ENCODE measurements at places on chromosomes 5 and 9.

GRCh38 chr9:34097865-34098264 lies 28.6 kb downstream of the DCAF12 start:
- DNase-seq: no peak

- no peak for DNase-seq
Measured at GRCh38 chr9:126984969-126985368, 70.4 kb downstream of the RALGPS1 start.

GRCh38 chr5:39014561-39014960 lies 59.6 kb downstream of the RICTOR start:
- DNase-seq: no peak

DNA sequence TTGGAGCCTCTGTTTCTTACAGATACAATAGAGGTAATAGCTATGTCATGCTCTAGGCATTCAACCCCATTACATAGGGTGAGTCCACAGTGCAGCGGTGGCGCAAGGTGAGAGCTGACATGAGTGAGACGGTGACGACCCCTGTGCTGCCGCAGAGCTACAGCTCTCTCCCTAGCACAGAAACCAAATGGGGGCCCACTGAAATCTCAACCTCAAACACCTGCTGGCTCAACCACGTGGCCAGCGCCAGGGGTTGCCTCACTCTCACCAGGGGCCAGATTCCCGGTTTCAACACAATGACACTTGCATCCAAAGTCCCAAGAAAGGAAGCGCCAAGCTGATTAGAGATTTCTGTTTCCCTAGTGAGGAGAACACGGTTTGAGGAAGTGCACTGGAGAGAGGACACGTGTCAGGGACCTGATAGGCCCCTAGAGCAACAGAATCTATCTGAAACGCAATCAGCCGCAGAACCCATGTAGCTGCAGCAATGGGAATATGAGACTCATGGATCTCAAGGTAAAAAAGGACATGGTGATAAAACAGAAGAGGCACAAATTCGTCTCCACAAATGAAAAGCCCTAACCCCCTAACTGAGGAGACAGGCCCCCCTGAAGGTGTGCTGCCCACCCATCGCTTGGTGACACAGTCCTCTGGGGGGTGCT lies 114.3 kb downstream of the CRB2 start:
- no peak for DNase-seq

DNA sequence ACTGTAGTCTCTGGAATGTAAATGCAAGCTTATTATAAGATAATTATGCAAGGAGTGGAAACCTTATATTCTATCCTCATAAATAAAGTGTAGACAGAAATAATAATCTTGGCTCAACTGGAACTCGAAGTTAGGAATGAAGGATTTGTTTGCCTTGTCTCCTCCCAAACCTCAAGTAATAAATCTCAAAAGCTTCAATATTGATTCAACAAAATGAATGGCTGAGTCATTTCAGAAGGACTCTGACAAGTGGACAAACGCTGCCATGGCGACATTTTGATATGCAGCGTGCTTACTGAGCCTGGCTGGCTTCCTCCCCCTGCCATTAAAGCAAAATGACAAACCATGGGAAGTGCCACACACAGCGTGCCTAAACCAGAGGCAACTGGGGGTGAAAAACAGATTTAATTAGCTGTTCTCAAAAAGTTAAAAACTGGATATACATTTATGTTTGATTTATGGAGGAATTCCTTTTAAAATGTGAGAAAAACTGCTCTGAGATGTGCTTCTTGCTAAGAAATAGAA lies 10.5 kb upstream of the ADGRV1 start:
- DNase-seq: peak; percentile 44

GRCh38 chr9:82934949-82935348 lies 128.0 kb downstream of the RASEF start:
- DNase-seq: no peak

GRCh38 chr9:87682085-87682484 lies 43.8 kb upstream of the CTSL start:
- DNase-seq: no peak

- no peak for DNase-seq
Measured at GRCh38 chr5:152711801-152712388, 306.8 kb upstream of the NMUR2 start.

GRCh38 chr9:108885643-108886348 lies 23.7 kb downstream of the ACTL7A start:
- peak; percentile 65 for DNase-seq

- no peak for DNase-seq
Measured at GRCh38 chr5:133662578-133662977, 50.2 kb upstream of the FSTL4 start.

DNA sequence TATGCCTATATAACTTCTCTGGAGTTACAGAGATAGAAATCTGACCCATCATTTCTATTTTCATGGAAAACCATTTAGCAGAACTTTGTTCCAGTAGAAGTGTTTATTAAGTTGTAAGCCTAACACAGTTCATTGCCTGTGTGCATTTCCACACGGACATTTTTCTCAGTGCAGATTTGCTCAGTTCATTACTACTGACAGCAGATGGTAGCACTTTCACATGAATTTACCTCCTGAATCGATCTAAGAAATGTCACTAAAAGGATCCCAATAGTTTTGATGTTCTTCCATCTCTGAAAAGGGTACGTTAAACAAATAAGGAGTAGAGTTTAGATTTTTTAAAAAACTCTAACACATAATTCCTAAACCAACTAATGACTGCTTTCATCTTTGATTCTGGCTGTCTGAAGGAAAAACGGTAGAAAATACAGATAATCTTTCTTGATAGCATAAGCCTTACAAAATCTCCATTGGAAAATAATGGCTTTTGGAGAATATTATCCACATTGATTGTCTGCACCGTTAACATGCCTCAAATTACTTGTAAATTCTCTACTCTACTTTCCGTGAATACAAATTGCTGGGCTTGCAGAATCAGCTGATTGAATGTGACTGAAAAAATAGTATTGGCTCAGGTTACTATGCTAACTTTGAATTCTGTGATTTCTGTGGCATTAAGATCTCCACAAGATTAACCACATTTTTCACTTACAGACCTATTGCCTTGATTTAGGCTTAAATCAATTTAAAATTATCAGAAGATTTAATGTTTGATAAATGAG lies 33.1 kb downstream of the RPS23 start:
- DNase-seq: no peak

DNA sequence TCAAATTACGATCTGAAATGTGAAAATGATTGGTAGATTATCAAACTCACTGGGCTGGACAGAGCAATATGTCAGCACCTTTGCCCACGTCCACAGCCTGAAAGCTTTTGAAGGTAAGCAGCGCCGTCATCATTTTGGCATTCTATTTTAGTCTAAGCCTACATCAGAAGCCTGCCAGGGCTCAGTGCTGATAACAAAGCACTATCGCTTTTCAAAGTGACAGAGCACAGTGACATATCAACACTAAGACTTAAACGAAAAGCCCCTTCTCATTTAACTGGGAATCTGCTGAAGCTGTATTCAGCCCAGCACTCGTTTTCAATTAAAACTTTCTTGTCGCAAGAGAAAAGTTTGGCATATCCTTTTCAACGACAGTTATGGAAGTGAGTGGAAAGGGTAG lies 1076.3 kb downstream of the PTPRD start:
- no peak for DNase-seq

DNA sequence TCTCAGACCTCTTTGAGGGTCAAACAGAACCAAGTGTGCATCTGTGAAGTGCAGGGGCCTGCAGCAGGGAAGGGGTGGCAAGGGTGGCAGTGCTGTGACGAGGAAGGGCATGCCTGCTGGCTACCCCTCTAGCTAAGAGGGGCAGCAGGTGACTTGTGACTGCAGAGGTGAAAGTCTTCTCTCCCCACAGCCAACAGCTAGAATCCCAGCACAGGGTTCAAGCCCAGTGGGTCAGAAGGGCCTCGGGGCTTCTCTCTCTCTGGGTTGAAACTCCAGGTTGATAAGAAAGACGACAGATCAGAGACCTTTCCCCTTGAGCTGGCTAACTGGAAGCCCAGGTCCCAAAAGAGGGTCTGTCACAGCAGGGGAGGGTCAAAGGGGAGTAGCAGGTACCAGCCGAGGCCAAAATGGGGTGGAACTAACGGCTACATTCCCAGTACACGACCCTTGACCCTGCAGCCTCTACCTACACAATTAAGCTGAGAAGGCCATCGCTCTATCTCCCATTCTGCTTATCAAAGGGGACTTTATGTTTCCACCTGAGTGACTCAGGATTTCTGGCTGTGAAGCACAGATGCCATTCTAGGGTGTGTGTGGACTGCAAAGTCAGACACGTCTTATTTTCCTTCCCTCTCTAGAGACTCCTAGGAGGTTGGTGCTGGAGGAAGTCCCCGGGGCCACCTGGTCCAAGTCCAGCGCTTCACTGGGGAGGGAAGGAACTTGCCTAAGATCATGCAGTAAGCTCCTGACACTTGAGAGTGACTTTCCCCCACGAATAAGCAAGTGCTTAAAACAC lies 14.6 kb downstream of the ANKS6 start:
- DNase-seq: no peak

GRCh38 chr5:53512539-53512938 lies 32.1 kb downstream of the FST start:
- DNase-seq: no peak

DNA sequence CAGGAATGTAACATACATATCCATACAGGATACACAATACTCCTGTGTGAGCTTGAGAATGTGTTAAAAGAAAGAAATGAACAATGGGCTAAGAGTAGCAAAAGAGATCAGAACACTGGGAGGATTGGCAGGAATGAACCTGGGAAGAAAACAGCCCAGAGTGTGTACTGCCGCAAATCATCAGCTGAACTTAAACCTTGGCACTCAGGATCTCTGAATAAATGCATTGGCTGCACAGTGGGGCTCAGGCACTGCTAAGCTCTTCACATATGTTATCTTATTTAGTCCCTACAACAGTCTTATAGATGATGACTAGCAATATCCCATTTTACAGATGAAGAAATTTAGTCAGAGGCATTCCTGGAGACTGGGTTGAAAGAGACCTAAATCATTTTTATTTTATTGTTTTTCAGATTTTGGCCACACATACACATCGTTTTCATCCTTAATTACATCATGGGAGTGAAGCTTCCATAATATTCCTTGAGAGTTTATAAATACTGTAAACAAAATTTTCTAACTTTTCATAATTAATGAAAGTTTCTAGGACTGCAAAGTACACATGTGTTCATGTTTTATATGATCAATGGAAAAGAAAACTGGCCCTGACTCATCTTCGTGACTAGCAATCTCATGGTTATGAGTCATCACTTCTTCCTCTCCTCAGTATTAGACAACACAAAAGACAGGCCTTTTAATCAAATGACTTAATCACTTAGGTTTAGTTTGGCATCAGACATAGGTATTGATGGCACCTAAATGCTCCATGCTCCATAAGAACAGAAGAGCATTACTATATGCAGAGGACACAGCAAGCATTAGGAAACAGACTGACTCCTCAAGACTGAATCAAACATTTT lies 59.2 kb downstream of the CDH18 start:
- peak; percentile 18 for DNase-seq

DNA sequence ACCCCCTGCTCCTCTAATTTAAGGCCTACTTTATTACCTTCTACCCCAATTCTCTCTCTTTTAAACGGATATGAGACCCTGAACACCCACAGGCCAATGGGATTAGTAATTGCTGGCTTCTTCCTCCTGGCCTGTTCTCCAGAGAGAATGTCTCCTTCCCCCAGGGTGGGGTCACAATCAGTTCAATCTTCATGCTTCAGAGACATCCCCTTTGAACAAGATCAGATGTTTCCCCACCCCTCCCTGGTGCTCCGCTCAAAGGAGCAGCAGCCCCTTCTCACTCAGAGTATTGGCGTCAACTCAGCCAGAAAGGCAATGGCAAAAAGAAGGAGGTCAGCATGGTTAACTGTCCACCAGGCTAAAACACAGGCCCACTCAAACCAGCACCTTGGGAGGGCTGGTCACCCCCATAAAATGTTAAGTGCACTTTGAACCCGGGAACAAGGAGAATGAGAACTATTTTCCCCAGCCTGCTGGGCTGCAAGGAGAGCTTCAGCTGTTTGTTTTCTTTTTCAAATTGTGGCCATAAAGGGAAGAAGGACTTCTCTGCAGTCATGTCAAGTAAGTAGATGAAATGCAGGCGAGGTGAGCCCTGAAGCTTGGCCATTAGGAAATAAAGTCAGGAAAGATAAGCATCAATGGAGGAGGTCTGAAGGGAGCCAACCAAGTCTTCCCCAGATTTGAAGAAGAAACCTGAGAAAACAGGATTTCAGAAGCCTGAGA lies 20.1 kb downstream of the LHFPL2 start:
- no peak for DNase-seq

- DNase-seq: no peak
Measured at GRCh38 chr9:136196404-136197083, 8.4 kb downstream of the LHX3 start.

- no peak for DNase-seq
Measured at GRCh38 chr5:147670815-147671214, 111.7 kb downstream of the JAKMIP2 start.

- peak; percentile 86 for DNase-seq
Measured at GRCh38 chr5:76256116-76256889, 146.8 kb upstream of the IQGAP2 start.

DNA sequence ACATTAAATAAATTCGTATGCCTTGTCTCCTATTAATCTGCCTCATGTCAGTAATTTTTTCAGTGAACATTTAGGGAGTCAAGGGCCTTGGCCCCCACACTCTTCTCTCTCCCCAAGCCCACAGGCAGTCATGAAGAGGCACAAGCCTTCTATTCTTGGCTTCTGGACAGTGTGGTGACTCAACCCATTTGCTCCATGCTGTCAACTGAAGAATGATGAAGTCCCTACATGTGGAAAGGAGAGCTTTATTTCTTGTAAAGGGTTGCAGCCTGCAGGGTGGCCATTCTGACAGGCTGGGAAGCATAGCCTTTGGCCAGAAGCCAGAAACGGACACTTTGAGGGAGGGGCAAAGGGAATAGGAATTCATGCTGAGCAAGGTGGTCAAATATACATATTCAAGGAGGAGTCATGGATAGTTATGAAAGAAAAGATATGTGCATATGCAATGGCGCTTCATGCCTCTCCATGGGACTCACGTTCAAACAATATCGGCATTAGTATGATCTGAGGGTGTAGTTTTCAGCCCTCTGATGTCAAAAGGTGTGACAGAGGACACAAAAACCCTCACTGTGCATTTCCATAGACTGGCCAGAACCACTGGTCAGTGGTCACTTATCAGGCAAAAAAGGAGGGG lies 31.3 kb downstream of the ANKRA2 start:
- DNase-seq: no peak

- no peak for DNase-seq
Measured at GRCh38 chr9:90034071-90034470, 429.3 kb downstream of the GADD45G start.

DNA sequence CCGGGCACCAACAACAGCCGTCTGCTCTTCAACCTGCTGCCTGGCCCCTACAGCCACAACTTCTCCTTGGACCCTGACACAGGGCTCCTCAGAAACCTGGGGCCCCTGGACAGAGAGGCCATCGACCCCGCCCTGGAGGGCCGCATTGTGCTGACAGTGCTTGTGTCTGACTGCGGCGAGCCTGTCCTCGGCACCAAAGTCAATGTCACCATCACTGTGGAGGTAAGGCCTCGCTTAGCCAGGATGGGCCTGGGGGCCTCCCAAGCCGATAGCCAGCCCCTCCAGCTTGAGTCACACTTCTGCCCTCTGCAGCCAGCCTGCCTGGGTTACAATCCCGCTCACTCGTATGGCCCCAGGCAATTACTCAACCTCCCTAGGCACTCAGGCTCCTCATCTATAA lies 28.6 kb downstream of the GPRIN1 start:
- DNase-seq: no peak

Measured in A673 (cell line).